Activated gamma-delta T cell treated with Interleukin-2 at 50 U/mL for 16 hours (primary cell): ENCODE measurements at places on chromosomes 12 and 14.
A peak's percentile ranks its signal among the peaks of the same experiment; 100 is the strongest.

- no peak for DNase-seq
These were observed 30.6 kb downstream of the RASSF9 start for GRCh38 chr12:85805654-85806053.

- no peak for DNase-seq
These were observed 24.2 kb downstream of the YY1 start for GRCh38 chr14:100263141-100263540.

- DNase-seq, result no peak
These were observed 2.7 kb upstream of the NDUFA12 start for GRCh38 chr12:95006206-95006605.

- no peak for DNase-seq
These were observed 31.8 kb downstream of the SLC8B1 start for GRCh38 chr12:113302886-113303640.

GRCh38 chr14:88170333-88170732 lies 152.7 kb downstream of the KCNK10 start:
- no peak for DNase-seq

GRCh38 chr14:58717211-58717610 lies 79.4 kb downstream of the DACT1 start:
- DNase-seq, result no peak

DNA sequence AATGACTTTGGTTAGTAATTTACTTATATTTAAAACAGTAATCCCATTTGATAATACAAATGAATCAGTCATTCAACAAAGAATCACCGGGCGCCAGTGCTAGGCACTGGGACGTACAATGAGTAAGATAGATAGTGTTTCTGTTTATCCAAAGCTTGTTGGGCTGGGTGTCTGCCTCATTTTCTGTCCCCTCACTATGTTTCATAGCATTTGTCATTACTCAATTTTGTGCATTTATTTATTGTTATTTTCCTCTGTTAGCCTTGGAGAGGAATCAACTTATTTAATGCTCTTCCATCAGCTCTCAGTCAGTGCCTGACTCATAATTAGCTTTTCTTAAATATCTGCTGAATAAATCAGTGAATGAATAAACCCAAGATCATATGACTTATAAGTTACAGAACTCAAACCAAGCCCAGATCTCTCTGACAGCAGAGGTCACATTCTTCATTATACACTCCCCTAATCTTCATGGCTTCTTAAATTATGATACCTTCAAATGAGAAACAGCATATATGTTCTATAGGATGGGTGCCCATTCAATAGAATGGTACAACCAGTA lies 86.2 kb downstream of the TSPAN8 start:
- DNase-seq, result no peak

- no peak for DNase-seq
These were observed 38.1 kb upstream of the GARIN2 start for GRCh38 chr14:67151082-67151666.

- no peak for DNase-seq
These were observed 56.1 kb downstream of the BMP4 start for GRCh38 chr14:53900499-53900898.

- DNase-seq, result no peak
These were observed 180.4 kb upstream of the BMP4 start for GRCh38 chr14:54136894-54137613.

GRCh38 chr12:118727196-118727978 lies 254.0 kb upstream of the SRRM4 start:
- DNase-seq, result no peak

DNA sequence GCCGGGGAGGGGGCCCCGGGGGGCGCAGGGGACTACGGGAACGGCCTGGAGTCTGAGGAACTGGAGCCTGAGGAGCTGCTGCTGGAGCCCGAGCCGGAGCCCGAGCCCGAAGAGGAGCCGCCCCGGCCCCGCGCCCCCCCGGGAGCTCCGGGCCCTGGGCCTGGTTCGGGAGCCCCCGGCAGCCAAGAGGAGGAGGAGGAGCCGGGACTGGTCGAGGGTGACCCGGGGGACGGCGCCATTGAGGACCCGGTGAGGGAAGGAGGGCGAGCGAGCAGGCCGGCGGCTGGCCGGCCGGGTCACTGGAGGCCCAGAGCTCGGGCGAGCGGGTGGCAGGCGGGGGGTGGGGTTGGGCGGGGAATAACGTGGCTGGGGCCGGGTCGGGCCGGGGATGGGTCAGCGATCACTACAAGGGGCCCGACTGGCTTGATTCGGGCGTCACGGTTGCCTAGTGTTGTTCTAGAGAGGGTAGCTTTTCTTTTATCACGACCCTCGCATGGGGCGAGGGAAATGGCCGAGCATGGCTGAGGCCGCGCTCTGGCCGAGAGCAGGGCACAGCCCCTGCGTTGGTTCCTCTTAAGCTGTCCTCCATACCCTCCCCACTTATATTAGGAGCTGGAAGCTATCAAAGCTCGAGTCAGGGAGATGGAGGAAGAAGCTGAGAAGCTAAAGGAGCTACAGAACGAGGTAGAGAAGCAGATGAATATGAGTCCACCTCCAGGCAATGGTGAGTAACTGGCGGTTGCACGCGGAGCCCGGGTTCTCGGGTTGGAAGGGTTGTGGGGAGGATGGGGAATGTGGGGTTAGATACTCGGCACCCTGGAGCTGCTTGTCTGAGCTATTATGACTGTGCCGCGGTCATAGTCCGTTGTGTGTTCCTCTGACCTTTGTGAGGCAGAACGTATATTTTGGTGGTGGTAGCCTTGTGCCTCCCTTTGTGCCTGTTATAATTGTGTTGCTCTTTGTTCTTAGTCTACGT lies 603 bp downstream of the PABPN1 start:
- peak; percentile 32 for DNase-seq

DNA sequence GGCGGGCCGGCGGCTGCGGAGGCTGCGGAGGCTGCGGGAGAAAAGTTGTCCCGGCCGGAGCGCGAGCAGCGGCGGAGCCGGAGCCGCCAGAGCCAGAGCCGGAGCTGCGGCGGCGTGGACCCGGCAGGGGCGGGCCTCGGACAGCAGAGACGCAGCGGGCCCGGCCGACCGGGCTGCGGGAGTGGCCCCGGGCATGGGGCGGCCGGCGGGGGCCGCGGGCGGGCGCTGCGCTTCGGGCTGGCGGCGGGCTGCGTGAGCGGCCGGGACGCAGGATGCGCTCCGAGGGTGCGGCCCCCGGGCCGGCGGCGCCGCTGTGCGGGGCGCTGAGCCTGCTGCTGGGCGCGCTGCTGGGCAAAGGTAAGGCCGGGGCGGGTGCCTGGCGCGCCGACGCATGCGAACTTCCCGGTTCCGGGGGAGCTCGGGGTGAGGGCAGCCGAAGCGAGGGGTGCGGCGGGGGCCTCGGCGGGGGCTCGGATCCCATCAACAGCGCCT lies at the start of gene TMEM132C:
TSS of gene TMEM132C (plus strand) at position 40 of the 492 bp plus-strand sequence. CDS start at position 273, 233 bp downstream.
- DNase-seq, result no peak

- DNase-seq, result no peak
These were observed 553 bp downstream of the CLEC14A start for GRCh38 chr14:38255408-38255672.

- DNase-seq, result no peak
These were observed 338.4 kb downstream of the FUT8 start for GRCh38 chr14:65750906-65751305.

GRCh38 chr12:70835948-70836347 lies 84.6 kb downstream of the PTPRR start:
- no peak for DNase-seq

GRCh38 chr14:60926002-60926401 lies 54.9 kb downstream of the TRMT5 start:
- no peak for DNase-seq

DNA sequence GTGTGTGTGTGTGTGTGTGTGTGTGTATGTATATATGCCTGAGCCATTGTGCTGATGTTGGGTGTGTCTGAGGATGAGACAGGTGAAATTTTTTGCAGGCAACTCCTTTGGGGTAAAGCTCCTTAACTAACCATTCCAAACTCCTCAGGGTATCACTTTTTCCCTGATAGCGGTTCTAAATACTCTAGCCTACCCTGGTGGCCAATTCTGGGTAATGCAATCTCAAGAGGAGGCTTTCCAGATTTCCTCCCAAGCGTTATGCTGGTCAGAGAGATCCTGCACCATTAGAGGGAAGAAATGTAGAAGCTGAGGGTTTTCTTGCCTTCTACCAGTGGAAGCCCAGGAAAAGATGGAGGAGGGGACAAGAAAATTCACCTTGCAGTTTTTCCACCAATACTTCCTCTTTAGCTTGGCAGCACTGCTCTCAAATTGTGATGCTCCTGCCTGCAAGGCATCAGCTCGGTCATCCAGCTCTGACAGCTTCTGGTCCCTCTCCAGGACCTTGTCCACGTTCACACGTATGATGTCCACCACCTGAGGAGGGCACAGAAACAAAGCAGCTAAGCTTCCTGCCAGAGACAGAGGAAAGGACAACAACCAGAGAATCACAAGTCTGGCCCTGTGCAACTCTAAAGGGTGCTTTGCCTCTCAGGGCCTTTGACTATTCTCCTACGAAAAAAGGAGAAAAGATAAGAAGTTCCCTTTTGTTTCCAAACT lies 4.9 kb downstream of the VAMP1 start:
- DNase-seq, result no peak

DNA sequence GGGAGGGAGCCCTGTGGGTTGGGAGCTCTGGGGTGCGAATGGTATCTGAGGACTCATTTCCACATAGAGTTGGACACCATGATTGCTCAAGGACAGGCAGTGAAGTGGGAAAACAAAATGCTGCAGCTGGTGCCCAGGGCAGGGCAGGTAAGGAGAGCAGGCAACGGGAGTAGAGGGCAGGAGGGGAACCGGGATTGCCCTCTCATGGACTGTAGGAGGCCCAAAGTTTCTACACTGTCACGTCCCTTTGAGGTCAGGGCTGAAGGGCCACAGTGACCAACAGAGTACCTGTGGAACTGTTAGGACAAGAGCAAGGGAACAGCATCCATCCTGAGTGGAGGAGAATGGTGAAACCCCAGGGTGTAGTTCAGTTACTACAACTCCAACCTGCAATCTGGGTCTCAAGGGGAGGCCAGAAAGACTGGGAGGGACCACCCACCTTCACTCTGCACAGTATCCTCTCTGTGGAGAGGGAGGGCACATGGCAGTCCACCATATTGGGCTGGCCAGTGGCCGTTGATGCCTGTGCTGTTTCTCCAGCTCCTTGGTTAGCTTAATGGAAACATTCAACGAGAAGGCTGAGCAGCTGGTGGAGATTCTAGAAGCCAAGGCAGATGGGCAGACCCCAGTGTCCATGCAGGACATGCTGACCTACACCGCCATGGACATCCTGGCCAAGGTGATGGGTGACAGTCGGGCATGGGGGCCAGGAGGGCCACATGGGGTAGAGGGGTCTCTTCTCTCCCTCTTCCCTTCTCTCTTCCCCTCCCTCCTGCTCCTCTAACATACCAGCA lies 22.2 kb downstream of the CYP46A1 start:
- no peak for DNase-seq

GRCh38 chr12:19799216-19799615 lies 359.9 kb downstream of the AEBP2 start:
- no peak for DNase-seq

DNA sequence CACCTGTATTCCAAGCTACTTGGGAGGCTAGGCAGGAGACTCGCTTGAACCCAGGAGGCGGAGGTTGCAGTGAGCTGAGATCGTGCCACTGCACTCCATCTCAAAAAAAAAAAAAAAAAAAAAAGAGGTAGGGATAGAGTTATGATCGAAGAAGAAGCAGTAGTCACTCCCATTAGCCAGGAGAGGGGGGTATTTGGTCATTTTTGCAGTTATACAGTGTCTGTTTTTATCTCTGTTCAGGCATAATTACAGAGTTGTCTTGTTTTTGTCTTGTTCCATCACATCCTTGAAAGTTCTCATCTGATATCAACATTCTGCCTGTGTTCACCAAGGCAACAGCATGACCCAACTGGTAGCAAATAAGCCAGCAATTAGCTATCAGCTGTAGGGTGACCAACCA lies 98.5 kb upstream of the TMPO start:
- no peak for DNase-seq

DNA sequence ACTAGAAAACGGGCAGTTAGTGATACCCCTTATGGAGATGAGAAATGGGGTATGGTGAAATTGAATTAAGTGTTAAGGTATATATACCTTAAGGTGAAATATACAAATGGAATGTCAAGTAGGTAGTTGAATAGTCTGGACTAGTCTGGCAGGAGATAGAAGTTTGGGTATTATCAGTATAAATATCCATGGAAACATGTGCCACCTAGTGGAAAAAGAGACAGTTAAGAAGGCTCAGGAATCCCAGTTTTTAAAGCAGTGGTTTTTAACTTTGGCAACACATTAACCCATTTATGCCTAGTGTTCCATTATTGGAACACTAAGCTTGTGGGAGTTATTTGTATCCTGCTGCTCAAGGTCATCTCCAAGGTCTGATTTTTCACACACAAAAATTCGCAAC lies 38.6 kb upstream of the TPH2 start:
- no peak for DNase-seq

DNA sequence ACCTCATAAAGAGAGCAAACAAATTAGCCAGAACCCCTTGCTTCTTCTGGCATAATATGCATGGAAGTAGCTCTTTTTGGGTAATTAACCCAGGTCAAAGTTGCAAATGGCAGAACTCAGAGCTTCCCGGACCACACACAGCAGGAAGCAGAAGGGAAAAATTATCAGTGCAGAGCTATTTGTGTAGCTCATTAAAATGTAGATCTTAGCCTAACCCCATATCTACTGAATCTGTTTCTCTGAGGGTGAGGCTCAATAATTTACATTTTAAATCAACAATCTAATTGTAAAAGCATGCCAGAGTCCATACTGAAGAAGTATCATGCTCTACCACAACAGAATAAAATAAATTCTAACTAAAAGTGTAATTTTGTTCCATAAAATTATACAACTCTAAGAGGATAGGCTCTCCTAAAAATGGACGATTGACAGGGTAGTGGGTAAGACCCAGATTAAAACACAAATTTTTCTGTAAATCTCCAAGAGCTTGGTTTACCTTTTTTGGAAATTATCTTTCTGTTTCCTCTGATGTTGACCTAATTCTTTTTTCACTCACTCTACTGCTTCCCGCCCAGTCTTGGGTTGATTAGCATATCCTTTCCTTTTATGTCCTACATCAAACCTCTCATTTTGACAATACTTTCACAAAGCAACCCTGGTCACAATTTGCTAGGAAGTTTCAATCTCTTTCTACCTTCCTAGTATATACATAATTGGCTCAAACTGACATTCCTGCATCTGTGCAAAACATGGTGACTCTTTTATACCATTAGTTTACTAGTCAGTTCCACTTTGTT lies 213.3 kb upstream of the SLC16A7 start:
- no peak for DNase-seq

DNA sequence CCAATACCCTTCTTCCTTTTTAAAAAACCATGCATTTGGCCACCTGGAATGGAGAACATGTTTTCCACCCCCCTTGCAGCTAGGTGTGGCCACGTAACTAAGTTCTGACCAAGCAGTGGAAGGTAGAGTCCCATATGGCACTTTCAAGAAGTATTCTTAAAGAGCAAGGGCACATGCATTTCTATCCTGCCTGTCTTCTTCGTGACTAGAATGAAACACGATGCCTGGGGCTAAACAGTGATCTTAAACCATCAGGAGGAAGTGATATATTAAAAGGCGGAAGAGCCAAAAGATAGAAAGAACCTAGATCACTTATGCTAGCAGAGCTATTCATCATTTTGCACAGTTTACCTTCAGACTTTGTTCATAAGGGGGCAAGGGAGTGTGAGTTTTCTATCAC lies 16.0 kb upstream of the DDX11 start:
- no peak for DNase-seq

GRCh38 chr12:86623267-86623666 lies 367.1 kb upstream of the MGAT4C start:
- DNase-seq, result no peak

- DNase-seq, result no peak
These were observed 13.7 kb downstream of the CFL2 start for GRCh38 chr14:34700622-34701130.

- DNase-seq, result no peak
These were observed 614.9 kb downstream of the VRK1 start for GRCh38 chr14:97411938-97412612.

GRCh38 chr14:30129807-30130206 lies 202.2 kb upstream of the PRKD1 start:
- no peak for DNase-seq
